ENCODE measurements at places on chromosomes 7 and 10.

GRCh38 chr10:45585131-45585530, 87.4 kb downstream of the ZFAND4 start:
- DNase-seq: no peak

DNA sequence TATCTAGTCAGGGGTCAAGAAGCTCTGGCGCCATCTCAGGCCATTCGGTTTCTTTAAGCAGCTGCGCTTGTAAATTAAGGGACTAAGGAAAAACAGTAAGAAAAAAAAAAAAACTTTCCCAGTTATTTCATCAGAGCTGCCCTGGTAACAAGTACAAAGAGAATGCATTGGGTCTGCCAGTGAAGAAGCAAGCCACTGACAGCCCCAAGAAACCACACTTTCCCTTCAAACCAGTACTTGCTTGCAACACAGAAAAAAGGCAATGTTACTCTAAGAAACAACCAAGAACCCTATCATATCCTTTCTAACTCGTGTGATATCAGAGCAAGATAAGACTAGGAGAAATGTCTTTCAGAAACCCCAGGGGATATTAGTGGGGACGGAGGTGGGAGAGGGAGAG, 40.6 kb upstream of the AOAH start:
- DNase-seq: no peak

DNA sequence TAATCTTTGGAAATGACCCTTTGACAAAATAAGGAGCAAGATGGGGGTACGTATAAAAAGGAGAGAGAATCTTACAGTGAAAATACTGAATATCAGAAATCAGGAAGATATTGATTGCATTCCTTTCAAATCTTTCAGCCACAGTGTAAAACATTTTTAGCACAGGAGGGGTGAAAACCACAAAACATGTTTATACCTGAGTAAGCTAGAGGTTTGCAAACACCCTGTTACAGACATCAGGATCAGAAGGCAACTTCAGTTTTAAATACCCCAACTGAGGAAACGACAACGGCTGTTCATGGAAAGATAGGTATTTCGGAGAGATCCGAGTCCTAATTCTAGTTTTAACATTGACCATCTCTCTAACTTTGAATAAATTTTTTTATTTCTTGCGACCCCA, 69.1 kb upstream of the ITGB1 start:
- DNase-seq: no peak

DNA sequence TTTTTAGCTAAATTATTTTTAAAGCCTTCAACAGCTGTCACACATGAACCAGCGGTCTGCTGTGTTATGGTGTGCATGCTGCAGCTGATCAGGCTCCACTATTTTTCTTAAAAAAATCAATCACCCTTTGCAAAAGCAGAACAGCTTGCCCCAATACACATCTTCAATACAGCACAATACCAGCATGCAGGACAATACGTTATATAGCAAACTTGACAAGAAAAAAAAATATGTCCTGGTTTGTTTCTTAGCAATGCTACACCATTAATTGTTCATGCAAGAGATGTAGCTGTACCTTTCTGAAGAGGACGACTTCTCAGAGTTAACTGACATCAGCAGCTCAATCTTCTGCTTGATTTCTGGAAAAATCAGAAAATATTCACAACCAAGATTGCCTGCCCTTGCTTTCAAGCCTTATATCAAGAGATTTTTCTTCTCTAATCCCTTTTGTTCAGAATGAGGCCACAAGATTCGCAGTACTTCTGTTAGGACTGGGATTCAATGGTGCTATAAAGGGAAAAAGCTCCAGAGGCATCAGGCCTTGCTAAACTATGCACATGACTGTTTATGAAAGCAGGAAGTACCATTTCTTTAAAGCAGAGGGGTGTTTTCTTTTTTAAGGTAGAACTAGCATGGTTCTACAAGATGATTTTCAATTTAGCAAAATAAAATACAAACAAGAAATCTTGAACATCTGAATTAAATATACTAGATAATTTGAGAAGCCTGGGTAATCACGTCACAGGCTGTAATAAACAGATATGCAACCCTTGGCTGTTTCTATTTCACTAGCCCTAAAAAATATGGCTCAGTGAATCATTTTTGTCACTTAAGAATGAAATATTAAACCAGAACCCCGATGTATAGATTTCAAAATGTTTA, 120.0 kb downstream of the SRPK2 start:
- peak; percentile 76 for DNase-seq

GRCh38 chr7:37352974-37353948, 95.4 kb downstream of the ELMO1 start:
- peak; percentile 34 for DNase-seq
